Brain microvascular endothelial cell (primary cell): ENCODE measurements at places on chromosomes 12 and 14.

- DNase-seq = no peak
Measured at GRCh38 chr14:100294213-100294962, 11.9 kb downstream of the SLC25A29 start.

DNA sequence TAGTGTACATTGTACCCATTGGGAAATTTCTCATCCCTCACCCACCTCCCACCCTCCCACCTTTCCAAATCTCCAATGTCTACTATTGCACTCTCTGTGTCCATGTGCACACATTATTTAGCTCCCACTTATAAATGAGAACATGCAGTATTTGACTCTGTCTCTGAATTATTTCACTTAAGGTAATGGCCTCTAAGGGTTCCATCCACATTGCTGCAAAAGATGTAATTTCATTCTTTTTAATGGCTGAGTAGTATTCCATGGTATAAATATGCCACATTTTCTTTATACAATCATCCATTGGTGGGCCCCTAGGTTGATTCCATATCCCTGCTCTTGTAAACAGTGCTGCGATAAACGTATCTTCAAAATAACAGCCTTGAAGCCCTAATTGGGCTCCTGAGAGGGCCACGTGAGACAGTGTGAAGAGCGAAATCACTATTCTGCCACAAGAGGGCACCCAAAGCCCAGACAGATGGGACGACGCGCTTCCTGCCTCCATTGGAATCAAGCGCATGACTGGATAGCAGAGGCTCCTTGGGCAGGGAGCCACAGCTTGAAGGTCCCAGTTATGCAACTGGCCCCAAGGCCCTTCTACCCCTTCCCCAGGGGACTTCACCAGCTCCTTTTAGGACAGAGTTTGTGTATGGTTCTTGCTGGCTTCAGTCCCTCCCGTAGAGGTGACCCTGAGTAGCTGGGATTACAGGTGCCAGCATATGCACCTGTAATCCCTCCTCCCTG is 21.3 kb upstream of the CD27 start:
- peak; percentile 79 for DNase-seq

- peak; percentile 61 for DNase-seq
Measured at GRCh38 chr12:3135522-3136461, 58.6 kb downstream of the TSPAN9 start.

DNA sequence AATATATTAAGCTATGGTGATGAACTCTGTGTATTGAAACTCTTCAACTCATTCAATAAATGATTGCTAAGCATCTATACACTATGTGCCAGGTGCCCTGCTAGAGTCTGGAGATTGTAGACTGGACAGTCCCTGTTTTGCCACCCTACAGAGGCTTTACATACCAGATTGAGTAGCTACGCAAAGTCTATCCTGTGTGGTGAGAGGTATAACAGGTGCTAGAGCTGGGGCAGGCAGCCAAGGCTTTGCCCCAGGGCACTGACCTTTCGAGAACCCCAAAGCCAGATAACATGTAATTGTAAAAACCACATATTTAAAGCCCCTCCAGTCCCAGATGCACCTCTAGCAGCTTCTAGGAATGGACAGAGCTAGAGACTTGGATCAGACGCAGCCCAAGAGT is 52.8 kb downstream of the PPM1H start:
- DNase-seq = no peak

GRCh38 chr14:66070542-66071319 is 415.4 kb upstream of the CCDC196 start:
- DNase-seq = peak; percentile 3

DNA sequence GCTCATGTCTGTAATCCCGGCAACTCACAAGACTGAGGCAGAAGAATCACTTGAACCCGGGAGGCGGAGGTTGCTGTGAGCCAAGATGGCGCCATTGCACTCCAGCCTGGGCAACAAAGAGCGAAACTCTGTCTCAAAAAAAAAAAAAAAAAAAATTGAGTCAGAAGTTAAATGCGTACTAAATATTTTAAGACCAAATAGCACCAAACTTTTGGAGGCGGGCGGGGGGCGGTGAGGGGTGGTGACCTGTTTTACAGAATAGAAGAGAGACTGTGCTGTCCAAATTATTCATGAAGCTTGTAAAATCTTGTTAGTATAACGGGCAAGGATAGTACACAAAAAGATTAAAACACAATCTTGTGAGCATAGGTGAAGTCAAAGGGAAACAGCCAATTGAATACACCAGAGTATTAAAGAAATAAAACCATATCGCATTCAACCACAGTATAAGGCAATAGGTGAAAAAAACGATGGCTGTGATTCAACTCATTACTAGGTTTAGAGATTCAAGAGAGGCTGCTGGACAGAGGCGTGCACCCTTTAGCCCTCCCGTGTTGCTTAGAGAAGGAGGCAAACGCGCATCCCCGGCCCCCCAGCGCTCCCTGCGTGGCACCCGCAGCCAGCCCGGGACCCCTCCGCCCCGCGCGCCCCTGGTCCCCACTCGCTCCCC is 571 bp downstream of the ZNF891 start:
- no peak for DNase-seq

DNA sequence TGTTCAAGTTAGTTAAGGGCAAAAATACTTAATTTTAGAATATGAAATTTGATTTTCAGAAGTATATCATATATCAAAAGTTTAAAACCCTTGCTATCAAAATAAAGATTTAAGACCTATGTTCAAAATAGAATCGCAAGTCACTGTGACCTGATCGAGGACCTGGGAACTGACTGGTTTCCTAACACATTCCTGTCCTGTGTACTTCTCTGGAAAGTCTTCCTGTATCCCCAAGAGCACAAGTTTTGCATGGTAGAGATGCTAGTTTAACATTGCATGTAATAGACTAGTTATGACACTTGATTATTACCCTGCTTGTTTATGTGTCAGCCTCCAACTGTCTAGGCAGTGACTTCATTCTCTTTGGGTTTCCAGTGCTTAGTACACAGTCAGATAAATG is 30.3 kb downstream of the BCAT1 start:
- DNase-seq = no peak

DNA sequence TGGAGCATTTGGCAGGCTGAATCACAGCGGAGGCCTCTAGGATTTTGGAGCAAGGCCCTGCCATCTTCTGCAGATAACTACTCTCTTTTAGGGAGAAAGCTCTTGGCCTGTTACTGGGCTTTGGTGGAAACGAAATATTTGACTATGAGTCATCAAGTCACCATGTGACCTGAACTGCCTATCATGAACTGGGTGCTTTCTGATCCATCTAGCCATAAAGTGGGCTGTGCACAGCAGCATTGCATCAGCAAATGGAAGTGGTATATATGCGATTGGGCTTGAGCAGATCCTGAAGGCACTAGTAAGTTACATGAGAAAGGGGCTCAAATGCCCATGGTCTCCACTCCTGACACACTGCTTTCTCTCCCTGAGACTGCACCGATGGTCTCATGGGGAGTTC is 21.1 kb downstream of the GYS2 start:
- DNase-seq = no peak

DNA sequence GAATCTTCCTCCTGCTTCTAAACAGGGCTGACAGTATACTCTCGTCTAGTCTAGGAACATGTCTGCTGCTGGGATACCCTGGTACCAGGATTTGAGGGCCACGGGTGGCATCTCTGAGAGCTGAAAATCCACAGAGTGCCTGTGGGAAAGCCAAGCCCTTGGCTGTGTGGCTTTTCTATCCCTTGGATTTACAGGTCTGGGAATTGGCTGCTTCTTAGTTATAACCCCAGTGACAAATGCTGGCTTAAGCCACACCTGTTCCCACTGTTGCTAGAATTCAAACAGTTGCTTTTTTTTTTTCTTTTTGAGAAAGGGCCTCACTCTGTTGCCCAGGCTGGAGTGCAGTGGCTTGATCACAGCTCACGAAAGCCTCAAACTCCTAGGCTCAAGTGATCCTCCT is 14.3 kb upstream of the RIN3 start:
- no peak for DNase-seq

- DNase-seq = peak; percentile 86
Measured at GRCh38 chr14:58082491-58083098, 69.4 kb downstream of the ARMH4 start.

- DNase-seq = no peak
Measured at GRCh38 chr12:77231501-77231918, 166.1 kb upstream of the E2F7 start.
